ENCODE measurements at places on chromosomes 16 and 17. TPM values are rescaled to one million over a fixed set of nuclear protein-coding genes. Genes with fewer than 3 reads are reported as not detected.

- no peaks in the 10 kb centered on the region for H3K27me3 ChIP-seq
- no peak overlapping the region for H3K27ac ChIP-seq
- no peak overlapping the region for H3K4me3 ChIP-seq
- peaks cover 10% of the 10 kb centered on the region for H3K36me3 ChIP-seq
- peaks cover 4% of the 10 kb centered on the region for H3K4me1 ChIP-seq
Measured at GRCh38 chr17:41800601-41801373, 11.0 kb downstream of the P3H4 start.

DNA sequence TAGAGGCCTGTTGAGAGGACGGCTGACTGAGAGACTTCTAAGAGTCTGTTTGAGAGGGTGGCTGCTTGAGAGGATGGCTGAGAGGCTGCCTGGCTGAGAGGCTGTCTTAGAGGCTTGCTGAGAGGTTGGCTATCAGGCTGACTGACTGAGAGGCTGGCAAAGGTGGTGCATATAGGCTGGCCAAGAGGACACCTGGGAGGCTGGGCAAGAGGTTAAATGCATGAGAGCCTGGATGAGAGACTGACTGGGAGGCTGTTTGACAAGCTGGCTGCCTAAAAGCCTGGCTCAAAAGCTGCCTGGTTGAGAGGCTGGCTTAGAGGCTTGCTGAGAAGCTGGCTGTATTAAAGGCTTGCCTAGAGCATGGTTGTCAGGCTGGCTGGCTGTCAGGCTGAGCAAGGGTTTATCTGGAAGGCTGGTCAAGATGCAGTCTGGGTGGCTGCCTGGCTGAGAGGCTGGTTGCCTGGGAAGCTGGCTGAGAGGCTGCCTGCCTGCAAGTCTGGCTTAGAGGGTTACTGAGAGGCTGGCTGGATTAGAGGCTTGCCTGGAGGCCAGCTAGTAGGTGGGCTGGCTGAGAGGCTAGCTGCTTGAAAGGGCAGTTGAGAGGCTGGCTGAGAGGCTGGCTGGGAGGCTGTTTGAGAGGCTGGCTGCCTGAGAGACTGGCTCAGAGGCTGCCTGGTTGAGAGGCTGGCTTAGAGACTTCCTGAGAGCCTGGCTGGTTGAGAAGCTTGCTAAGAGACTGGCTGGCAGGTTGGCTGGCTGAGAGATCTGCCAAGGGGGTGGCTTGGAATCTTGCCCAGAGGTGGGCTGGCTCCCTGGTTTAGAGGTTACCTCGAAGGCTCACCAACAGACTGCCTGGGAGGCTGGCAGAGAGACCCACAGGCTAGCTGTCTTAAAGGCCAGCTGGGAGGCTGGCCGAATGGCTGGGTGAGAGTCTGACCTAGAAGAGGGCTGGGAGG, 38.3 kb upstream of the ACSM2B start:
- no peak overlapping the region for H3K27ac ChIP-seq
- H3K4me1 ChIP-seq, result no peaks in the 10 kb centered on the region
- no peaks in the 10 kb centered on the region for H3K27me3 ChIP-seq
- H3K4me3 ChIP-seq, result no peak overlapping the region
- no peak for DNase-seq
- H3K36me3 ChIP-seq, result no peaks in the 10 kb centered on the region

The VMP1 gene
- total RNA-seq, result 415 TPM

DNA sequence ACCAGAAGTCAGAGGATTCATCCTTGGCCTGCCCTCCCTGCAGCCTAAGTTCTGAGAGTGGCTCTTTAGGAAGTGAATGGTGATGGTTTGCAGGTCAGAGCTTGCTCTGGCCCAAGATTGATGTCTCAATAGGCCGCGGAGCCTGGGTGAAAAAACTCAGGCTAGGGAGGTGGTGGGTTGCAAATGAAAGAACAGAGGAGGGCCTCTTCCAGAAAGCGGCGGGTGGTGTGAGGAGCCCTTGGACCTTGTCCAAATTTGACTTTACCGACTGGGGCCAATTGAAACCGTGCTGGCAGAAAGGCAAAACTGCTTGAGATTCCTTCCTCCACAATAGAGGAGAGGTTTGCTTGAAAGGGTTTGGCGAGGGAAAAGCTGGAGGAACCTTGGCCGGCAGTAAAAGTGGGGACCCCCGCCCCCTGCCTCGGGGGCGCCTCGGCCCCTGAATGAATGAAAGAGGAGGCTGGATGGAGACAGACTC, 331.3 kb downstream of the SEC14L1 start:
- H3K36me3 ChIP-seq, result peaks cover 15% of the 10 kb centered on the region
- peak overlapping the region; percentile 96 for H3K27ac ChIP-seq
- DNase-seq, result peak; percentile 86

- no peaks in the 10 kb centered on the region for H3K27me3 ChIP-seq
- no peak overlapping the region for H3K27ac ChIP-seq
- H3K4me1 ChIP-seq, result peaks cover 5% of the 10 kb centered on the region
- peaks cover 22% of the 10 kb centered on the region for H3K36me3 ChIP-seq
Measured at GRCh38 chr16:57175896-57176295, 9.9 kb downstream of the PSME3IP1 start.

DNA sequence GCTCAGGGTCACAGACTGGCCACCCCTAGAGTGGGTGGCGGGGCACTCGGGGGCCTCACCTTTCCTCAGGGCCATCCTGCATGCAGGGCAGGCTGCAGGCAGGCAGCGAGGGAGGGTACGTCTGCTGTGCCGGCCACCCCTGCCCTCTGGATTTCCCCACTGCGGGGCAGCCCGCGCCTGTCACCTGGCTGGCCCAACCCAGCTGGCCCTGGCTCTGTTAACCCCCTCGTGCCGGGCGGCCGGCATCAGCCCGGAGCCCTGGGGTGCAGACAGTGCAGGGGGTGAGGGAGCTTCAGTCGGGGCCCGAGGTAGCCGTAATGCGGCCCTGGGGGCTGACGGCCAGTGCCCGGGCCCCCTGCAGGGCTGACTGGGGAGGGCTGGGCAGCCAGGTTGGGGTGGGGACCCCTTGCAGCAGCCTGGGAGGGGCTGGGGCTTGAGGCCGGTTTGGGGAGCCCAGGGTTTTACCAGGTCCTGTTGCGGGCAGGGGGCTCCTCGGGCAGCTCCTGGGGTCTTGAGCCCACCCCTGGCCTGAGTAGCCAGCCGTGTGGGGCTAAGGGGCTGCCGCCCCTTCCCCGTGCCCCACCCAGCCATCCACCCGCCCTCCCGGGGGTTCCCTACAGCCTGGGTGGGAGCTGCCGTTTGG, at the start of gene IGFALS:
IGFALS (minus strand) TSS at position 128 of the 643 bp plus-strand sequence; CDS start at position 75, 53 bp downstream.
- no peaks in the 10 kb centered on the region for H3K36me3 ChIP-seq
- H3K4me1 ChIP-seq, result no peaks in the 10 kb centered on the region
- H3K27ac ChIP-seq, result no peak within 1 kb of the TSS
- peak; percentile 85 for DNase-seq

GRCh38 chr16:3842994-3843393, 37.5 kb downstream of the CREBBP start:
- H3K36me3 ChIP-seq, result peaks cover 8% of the 10 kb centered on the region
- no peak for DNase-seq
- H3K27ac ChIP-seq, result no peak overlapping the region
- H3K4me3 ChIP-seq, result no peak overlapping the region

Data from osteoblast (primary cell).